Epithelial cell of umbilical artery (primary cell): ENCODE measurements at places on chromosomes 1 and 21. TPM values are rescaled to one million over a fixed set of nuclear protein-coding genes. Genes with fewer than 3 reads are reported as not detected.

OR10Z1 gene
- total RNA-seq, result not detected in 2 replicates

MIS18A gene
- 16.1 and 16.2 TPM in 2 replicates for total RNA-seq

C1orf94 gene
- not detected in 2 replicates for total RNA-seq

PTGFR gene
- 0.32 and 1.1 TPM in 2 replicates for total RNA-seq

TNFRSF1B gene
- total RNA-seq, result 20.8 and 33.0 TPM in 2 replicates

CCT3 gene
- total RNA-seq, result 818 and 828 TPM in 2 replicates

BRDT gene
- total RNA-seq, result not detected in 2 replicates

C4BPA gene
- total RNA-seq, result not detected in 2 replicates

TDRD5 gene
- total RNA-seq, result not detected in 2 replicates

KRTAP19-1 gene
- total RNA-seq, result not detected in 2 replicates

CNR2 gene
- total RNA-seq, result not detected in 2 replicates

HYI gene
- total RNA-seq, result 77.6 and 137 TPM in 2 replicates

KCNJ10 gene
- total RNA-seq, result not detected in 2 replicates

S100A7 gene
- total RNA-seq, result not detected in 2 replicates

EPS8L3 gene
- total RNA-seq, result not detected in 2 replicates

FNDC10 gene
- 0.15 and 0.65 TPM in 2 replicates for total RNA-seq

EVA1C gene
- total RNA-seq, result 24.2 and 35.1 TPM in 2 replicates

RPS6KC1 gene
- 19.8 and 22.9 TPM in 2 replicates for total RNA-seq

CNKSR1 gene
- 0.30 TPM in 1 of 2 replicates, not detected in the other for total RNA-seq

RGS7 gene
- total RNA-seq, result 0.65 TPM in 1 of 2 replicates, not detected in the other

TIE1 gene
- total RNA-seq, result 526 and 536 TPM in 2 replicates

ADORA3 gene
- not detected in 2 replicates for total RNA-seq

SH3D21 gene
- total RNA-seq, result 0.91 and 0.97 TPM in 2 replicates

MARK1 gene
- total RNA-seq, result 0.97 and 2.0 TPM in 2 replicates

FAM72A gene
- total RNA-seq, result 3.2 and 5.2 TPM in 2 replicates

C1orf226 gene
- total RNA-seq, result 0.32 and 1.5 TPM in 2 replicates

S100A4 gene
- 5.8 and 7.9 TPM in 2 replicates for total RNA-seq

UBE2U gene
- not detected in 2 replicates for total RNA-seq

CLDN14 gene
- total RNA-seq, result 4.2 and 6.2 TPM in 2 replicates

OR2T3 gene
- not detected in 2 replicates for total RNA-seq

PTPN22 gene
- total RNA-seq, result 2.7 and 5.2 TPM in 2 replicates
